Left hindlimb (tissue), 1 donor: ENCODE measurements at places on chromosomes 2 and 18.

GRCh38 chr18:75828379-75828778, 400.9 kb upstream of the SMIM21 start:
- no peak for DNase-seq

DNA sequence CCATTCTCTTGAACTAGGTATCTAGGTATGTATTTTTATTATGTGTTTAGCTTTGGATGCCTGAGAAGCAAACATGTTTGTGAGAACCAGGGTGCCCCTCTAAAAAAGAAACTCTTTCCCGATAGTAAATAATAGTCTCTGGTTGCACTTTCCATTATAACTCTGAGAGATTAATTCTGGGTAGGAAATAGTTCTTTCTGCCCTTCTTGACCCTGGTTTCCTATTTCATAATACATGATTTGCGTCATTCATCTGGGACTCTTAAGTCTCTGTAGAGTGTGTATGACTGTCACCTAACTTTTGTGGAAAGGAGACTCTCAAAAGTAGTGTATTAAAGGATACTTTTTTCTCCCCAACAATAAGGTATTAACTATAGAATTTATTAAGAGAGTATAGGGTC, 31.5 kb downstream of the ACSL3 start:
- no peak for DNase-seq

- no peak for DNase-seq
Measured at GRCh38 chr2:104140361-104140760, 713.6 kb upstream of the POU3F3 start.

- no peak for DNase-seq
Measured at GRCh38 chr18:48761582-48761981, 189.2 kb downstream of the SMAD7 start.

DNA sequence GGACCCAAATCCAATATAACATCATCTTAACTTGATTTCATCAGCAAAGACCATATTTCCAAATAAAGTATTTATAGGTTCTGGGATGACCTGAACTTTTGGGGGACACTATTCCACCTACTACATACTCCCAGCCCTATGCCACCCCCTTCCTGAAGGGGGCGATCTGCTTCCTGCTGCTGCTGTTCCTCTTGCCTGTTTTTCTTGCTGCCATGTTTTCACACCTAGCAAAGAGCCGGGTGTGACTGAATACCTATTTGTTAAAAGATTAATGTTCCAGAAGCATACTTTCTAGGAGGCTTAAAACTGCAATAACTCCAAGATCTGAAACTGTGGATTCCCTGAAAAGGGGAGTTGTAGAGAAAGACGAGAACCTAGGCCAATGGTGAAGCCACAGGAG, 89.7 kb downstream of the ICOS start:
- DNase-seq = no peak
